ENCODE measurements at places on chromosomes 2 and 18.

GRCh38 chr2:60806988-60807681, 51.1 kb downstream of the PAPOLG start:
- peak; percentile 75 for DNase-seq

DNA sequence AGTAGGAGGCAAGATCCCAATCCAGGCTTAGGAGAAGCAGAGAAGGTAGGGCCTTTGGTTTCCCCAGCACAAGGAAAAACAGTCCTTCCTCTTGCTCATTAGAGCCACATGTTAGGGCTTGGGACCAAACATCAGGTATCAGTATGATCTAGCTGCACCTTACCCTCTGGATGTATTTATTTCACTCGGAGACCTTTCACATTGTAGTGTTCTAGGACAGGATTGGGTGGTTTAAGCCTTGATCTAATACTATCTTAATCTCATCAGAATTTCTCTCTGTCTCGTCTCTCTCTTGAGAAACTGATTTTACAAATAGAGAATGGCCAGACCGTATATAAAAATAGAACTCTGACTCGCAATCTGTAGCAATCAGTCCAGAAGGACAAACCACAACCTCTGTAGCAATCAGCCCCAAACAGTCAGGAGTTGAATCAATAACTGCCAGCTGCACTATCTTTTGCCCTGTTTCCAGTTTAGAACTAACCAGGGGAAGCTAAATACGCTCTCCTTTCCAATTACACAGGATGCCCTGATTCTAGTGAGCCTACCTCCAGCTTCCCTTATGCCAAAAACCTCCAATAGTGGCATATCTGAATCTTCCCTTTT, 207.1 kb downstream of the TDRD15 start:
- DNase-seq = no peak

DNA sequence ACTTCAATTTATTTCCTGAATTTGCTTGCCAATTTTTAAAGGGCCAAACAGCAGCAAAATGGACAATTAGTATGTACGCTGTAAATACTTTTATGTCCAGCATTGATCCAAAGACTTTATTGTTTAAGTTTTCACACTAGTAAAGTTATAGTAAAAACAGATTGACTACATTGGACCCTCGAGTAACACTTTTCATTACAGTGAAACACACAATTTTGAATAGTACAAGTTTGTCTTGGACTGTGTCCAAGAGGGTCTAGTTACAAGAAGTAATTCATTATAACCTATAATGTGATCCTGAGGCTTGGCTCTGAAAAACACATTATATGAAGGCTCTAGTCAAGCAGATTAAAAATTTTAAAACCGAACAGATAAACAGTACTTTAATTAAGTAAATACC, 11.4 kb upstream of the RBBP8 start:
- DNase-seq = no peak

DNA sequence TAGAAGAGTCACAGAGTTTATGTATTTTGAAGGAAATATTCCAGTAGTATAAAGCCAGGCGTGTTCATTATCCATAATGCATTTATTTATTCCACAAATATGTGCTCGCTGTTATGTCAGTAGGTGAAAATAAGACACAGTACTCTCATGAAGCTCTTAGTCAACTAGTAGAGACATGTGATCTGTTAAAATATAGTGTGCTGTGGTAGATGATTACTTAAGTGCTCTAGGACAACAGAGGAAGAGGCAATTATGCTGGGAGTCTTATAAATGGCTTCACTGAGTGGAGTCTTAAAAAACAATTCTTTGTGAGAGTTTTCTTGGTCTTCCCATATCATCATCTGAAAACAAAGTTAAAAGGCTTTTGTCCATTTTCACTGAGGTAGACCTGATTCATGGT, 457.3 kb downstream of the XIRP2 start:
- no peak for DNase-seq

DNA sequence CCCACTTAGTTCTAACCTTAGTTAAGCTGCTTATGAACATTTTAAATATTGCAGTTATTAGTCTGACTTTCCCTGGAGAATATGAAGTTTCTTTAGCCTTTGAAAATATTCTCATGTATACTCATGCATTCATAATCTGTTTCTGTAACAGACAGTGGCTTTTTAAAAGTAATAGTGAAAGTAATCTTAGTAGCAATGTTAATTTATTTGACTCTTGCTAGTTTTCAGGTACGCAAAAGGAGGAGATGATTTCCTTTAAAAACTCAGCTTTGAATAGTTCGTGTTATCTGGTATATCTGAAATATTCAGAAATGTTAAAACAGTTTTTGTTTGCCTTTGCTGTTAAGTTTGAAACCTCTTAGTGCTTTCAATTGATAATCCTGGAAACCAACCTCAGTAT, 3.8 kb downstream of the ANKRD12 start:
- no peak for DNase-seq

DNA sequence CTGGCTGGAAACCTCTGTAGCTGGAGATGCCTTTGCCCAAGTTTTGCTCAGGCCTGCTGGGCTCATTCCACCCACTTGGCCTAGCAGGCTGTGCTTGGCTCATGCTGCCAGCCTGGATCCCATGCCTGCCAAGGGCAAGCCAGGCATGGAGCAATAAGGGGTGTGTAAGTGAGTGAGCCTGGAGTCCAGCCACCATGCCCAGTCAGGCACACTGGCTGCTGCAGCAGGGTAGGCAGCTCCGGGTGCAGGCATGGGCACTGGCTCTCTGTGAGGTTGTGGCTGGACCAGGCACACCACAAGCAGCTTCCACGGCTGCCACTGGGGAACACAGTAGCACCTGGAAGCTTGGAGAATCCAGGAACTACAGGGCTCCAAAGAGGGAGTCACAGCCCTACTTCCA, 147.7 kb upstream of the HS6ST1 start:
- no peak for DNase-seq

GRCh38 chr18:36711014-36711725, 117.6 kb downstream of the TPGS2 start:
- no peak for DNase-seq

DNA sequence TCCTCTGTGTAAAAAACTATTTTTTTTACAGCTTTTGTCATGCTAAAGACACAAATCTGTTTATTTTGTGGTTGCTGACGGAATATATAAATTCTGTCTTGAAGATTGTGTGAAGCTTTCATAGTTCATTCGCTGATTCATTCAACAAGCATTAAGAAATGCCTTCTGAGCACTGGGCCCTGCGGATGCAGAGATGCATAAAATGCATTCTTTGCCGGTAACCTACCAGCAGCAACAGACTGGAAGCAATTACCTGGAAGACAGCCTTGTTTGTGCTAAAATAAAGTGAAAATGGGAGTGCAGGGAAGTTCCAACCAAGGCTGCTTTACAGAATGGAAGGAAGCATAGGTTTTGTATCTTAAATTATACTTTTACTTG, 119.7 kb downstream of the PMAIP1 start:
- no peak for DNase-seq

GRCh38 chr2:200270732-200271131, 35.8 kb upstream of the SPATS2L start:
- no peak for DNase-seq

DNA sequence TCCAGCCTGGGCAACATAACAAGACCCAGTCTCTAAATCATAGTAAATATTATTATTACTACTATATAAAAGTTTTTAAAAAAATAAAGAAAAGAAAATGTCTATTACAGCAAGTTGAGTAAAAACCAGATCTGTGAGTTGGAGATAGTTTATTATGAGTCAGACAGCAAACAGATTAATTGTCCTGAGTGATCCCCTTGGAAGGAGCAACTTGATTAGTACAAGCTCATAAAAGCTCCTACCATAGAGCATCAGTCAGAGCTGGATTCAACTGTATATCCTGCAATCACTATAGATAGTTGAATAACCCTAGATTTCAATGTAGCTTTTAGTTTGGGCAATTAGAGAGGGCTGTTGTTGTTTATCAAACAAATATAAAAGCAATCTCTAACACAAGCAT, 84.1 kb downstream of the TRABD2A start:
- DNase-seq = no peak

- DNase-seq = no peak
Observed at GRCh38 chr2:181146171-181146570, 165.8 kb downstream of the UBE2E3 start.

DNA sequence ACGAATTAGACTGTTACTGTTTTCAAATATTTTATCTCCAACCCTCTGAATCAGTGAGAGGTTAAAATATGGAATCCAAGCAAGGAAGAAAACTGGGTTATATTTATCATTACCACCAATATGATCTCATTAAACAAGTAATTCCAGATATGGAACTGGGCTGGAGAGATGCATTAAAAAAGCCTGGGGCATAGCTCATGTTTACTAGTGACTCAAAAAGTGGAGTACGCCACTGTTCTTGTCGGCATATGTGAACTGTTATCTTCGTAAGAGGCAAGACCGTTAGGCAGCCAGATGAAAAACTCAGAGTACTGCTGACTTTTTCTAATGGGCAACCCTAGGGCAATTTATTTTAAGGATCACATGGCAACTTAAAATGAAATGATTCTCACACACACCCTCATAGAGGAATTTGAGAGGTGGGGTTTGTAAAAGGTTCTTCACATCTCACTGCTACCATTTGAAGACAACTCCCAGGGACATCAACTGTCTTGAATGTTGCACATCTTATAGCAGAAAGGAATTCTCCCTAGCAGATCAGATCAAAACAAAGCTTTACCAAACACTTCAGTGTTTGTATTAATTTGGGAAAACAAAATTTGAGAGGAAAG, 105.2 kb upstream of the TFCP2L1 start:
- no peak for DNase-seq

- DNase-seq = peak; percentile 78
Observed at GRCh38 chr2:110748489-110748867, 16.1 kb downstream of the ACOXL start.

DNA sequence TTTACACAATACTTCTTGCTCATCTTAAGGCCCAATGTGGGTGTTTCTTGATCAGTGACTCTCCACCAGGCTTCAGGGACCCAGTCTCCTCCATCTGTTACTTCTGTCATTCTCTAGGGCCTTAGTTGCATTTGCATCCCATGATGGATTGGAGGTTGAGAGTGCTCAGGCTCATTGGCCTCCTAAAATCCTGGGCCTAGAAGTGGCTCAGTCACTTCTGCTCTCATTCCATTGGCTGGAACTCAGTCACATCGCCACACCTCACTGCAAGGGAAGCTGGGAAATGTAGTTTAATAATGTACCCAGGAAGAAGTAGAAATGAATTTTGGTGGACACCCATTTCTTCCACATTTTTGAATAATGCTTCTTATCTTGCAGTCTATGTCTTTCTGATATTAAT, 223.5 kb downstream of the HRH4 start:
- DNase-seq = no peak

GRCh38 chr2:212534336-212534735, 4.3 kb downstream of the ERBB4 start:
- no peak for DNase-seq

GRCh38 chr2:211722928-211723327, 815.7 kb downstream of the ERBB4 start:
- DNase-seq = no peak

GRCh38 chr2:144032566-144032965, 487.4 kb downstream of the ZEB2 start:
- no peak for DNase-seq

- no peak for DNase-seq
Observed at GRCh38 chr2:76975752-76976151, 546.4 kb downstream of the LRRTM4 start.

- DNase-seq = no peak
Observed at GRCh38 chr2:204225671-204226073, 289.1 kb downstream of the ICOS start.

GRCh38 chr2:50729306-50730049, 302.5 kb downstream of the NRXN1 start:
- no peak for DNase-seq

GRCh38 chr2:187422282-187422681, 25.8 kb downstream of the CALCRL start:
- no peak for DNase-seq

DNA sequence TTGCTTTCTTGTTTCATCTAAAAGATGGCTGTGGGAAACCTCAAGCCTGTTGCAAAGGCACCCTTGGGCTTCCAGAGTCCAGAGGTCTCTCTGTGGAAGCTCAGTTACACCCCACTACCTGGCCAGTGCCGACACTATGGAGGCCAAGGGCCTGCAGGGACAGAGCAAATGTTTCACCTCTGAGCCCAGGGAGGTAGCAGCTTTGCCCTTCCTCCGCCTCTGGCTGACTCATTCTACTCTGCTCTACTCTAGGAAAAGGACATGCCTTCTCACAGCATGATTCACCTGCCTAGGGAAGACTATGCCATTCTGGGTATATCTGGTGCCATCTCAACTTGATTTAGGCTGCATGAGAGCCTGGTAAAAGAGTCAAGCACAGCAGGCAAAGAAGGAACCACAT, 12.2 kb downstream of the MYOM1 start:
- DNase-seq = no peak

DNA sequence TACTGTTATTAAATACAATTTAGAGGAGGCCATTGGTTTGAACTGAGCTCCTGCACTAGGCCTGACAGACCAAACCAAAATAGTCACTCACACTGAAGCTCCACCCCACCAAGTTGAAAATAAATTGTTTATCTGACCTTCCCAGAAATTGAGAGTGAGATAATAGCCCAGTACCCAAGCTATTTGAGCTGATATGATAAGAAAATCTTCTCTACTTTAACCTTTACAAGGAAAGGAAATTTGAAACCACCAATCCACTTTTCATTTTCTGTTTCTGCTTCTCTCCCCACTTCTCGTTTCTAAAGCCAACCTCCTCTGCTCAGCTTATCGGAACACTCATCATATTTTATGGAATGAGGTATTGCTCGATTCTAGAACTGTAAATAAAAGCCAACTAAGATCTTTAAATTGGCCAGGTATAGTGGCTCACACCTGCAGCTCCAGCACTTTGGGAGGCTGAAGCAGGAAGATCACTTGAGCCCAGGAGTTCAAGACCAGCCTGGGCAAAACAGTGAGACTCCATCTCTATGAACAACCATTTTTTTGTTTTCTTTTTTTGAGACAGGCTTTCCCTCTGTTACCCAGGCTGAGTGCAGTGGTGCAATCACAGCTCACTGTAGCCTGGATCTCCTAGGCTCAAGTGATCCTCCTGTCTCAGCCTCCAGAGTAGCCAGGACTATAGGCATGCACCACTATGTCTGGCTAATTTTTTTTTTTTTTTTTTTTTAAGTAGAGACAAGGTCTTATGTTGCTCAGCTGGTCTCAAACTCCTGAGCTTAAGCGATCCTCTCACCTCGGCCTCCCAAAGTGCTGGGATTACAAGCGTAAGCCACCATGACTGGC, 13.3 kb upstream of the GALM start:
- DNase-seq = no peak

DNA sequence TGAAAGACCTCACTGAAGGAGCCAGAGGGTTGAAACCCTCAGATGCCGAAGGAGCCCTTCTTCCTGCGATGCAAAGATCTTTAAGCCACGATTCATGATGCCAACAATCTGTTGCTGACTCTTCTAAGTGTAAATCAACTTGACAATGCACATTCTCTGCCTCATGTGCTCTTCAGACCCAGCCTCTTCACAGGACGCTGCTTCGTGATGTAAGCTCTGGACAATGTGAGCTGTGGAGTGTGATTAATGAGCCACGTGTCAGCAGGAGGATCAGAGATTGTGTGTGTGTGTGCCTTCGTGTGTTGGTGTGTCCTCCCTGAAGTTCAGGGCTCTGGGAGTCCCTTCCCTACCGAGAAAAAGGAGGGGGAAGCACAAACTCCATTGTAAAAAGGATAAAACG, 26.5 kb upstream of the TWIST2 start:
- no peak for DNase-seq

GRCh38 chr2:226489775-226490541, 309.7 kb downstream of the IRS1 start:
- DNase-seq = no peak

GRCh38 chr2:234289834-234290590, 206.9 kb downstream of the ARL4C start:
- peak; percentile 79 for DNase-seq

All from activated CD8-positive, alpha-beta memory T cell treated with anti-CD3 and anti-CD28 coated beads for 24 hours (primary cell).